ENCODE measurements at places on chromosomes 5 and 9.

- no peak for DNase-seq
Measured at GRCh38 chr9:72048850-72049249, 11.6 kb downstream of the C9orf57 start.

DNA sequence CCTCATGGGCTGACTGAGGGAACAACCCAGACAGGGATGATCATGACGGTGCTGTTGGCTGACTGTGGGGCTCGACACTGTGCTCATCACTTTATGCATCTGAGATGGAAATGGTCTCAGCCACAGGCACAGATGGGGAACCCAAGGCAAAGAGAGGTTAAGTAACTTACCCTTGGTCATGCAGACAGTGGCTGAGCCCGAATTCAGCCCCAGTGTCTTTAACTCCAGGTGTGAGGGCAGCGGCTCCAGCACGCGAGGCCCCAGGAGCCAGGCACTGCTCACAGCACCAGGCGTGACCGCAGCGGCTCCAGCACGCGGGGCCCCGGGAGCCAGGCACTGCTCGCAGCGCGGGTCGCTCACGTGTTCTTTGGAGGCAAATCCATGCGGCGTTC, 45.3 kb upstream of the FCN1 start:
- no peak for DNase-seq

DNA sequence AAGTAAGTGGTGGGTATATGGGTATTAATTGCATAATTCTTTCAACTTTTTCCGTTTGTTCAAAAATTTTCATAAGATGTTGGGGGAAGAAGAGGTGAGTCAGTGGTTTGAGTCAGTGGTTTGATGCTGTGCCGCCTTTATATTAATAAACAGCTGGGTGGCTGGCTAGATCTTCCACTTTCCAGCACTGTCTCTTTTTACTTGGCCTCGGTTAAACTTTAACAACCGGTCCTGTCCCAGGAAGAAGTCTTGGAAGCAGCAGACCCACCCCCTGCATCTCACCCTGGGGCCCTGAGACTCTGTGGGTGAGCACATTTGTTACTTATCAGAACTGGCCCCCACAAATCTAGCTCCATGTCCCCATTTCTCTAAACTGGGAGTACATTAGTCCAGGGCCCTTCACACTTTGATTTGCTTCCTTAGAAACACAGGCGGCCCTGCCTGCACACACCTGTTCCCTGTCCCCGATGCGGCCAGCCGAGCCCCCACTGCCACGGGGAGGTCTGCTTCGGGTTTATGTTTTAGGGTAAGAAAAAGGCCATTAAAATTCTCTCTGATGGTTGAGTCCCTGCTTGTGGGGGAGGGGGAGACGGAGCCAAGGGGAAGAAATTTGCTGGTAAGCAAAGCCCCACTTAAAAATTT, 90.7 kb downstream of the PTCH1 start:
- DNase-seq, result peak; percentile 22

DNA sequence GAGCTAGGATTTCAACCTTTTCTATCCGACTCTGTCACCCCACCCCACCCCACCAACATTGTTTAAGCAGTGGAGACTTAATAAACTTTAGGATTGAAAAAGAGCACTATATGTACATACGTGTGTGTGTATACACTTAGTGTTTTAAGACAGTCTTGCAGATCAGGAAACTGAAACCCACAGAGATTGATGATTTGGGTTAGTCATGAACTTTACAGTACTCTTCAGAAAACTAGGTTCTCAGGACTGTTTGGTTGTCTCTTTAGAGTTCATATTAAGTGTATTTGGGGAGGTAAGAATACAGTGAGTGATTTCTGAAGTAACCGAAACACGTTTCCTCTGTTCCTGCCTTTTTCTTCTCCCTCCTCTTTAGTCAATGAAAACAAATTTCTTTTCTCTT, 1043.1 kb downstream of the TLE1 start:
- DNase-seq, result no peak

GRCh38 chr9:19049917-19050636, 850 bp downstream of the RRAGA start:
- no peak for DNase-seq

- no peak for DNase-seq
Measured at GRCh38 chr9:103900466-103900865, 193.6 kb upstream of the SMC2 start.

GRCh38 chr9:113781896-113782295, 94.2 kb upstream of the ZNF618 start:
- DNase-seq, result no peak

DNA sequence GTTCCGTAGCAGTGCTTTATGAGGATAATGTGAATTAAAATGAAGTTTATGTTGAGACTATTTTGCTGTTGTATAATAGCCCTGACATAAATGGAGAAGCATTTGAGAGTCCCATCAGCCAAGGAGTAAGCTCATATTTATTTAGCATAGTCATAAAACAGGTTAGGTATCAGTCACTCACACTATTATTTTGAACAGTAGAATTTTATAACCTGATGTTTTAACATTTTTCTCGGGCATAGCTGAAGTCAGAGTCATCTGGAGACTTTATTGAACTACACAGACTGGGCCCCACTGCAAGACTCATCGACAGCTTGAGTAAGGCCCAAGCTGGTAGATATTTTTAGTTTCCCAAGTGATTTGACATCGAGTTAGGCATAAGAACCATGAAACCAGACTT, 620.3 kb upstream of the WWC1 start:
- no peak for DNase-seq

GRCh38 chr5:80964491-80964890, 4.3 kb downstream of the RASGRF2 start:
- DNase-seq, result no peak

- no peak for DNase-seq
Measured at GRCh38 chr9:106753155-106753671, 109.8 kb upstream of the ZNF462 start.

- no peak for DNase-seq
Measured at GRCh38 chr5:32061236-32061635, 112.9 kb downstream of the GOLPH3 start.

DNA sequence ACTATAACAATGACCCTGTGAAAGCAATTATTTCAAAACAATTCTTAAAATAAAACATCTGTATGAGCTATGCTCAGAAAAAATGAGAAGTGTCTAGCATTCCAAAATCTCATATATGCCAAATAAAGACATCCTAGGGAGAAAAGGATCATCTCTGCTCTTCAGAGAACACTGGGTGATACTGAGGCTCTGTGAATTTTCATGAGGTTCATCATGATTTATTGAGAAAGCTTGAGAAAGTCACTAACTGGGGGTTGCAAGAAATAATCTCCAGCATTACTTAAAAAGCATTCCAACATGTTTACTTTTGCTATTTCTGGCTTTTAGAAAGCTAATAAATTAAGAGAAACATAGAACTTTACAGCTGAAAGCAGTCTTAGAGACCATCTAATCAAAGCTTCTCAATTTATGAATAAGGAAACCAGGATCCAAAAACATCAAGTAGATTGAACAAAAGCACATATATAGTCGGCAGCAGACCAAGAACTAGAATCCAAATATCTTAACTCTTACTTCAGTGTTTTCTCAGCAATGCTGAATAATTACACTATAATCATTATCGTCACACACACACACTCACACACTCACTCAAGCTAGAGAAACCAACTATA, 372.8 kb downstream of the NR2F1-AS1 start:
- DNase-seq, result no peak

- no peak for DNase-seq
Measured at GRCh38 chr5:77928776-77929300, 152.7 kb upstream of the TBCA start.

- DNase-seq, result no peak
Measured at GRCh38 chr5:132662004-132662401, 4.0 kb downstream of the IL13 start.

DNA sequence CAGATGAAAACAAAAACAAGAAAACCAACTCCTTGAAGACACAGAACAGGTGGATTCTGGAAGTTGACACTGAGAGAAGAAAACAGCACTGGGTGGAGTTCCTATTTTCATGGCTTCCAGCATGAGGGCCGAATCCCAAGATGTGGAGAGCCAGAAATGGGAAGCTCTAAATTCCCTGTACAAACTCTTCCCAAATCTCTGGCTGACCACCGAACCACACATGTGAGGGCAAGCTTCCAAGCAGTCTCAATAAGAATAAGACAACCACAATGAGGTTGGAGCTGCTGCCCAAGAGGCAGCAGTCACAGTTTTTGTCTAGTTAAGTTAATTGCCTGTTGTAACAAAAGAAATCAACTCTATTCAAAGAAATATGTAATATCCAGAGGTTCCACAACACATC, 339.3 kb upstream of the SLC30A5 start:
- DNase-seq, result no peak

DNA sequence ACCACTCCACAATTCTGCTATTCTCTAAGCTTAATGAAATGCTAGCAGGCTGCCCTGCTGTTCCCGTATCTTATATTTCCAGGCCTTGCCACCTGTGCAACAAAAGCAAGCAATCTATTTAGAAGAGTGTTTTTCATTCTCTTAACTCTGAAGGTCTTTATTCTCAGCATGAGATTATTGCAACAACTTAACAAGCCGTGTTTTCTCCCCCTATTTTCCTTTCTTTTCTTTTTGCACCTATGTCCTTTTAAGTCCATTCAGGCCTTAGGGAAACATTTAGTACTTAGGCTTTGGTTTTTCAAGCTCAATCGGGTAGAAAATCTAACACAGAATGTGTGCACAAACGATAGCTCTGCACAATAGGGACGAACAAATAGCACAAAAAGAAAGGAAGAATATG, 89.6 kb upstream of the DMRTA1 start:
- DNase-seq, result no peak

DNA sequence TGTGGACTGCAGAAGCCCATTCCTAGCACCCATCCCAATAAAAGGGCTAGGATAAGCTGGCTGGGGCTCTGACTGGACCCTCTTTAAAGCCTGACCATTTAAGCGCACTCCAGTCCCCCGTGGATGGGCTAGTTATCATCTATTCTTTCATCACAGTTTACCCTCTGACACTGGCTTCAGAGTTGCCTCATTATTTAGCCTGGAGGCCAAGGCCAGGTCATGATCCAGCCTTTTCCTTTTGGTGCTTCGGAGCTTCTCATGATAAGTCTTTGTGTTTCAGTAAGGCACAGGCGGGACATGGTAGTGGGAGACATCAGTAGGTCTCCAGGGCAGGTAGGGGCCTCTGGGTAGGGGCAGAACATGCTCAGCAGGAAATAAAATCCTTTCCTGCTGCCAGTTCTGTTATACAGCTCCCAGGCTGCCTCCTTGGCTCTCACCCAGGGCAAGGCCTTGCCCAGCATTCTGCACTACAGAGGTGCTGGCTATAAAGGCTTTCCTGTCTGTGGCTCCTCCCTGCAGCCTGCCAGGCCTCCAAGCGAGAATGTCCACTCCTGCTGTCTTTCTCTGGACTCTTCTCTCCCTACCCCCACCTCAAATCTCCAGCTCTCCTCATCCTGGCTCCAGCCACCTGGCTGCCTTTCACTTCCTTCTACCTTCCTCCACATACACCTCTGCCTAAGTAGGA, 128.8 kb downstream of the FSTL4 start:
- no peak for DNase-seq

- no peak for DNase-seq
Measured at GRCh38 chr5:16453609-16454008, 12.0 kb downstream of the ZNF622 start.

GRCh38 chr5:115736690-115737005, 79.8 kb downstream of the CDO1 start:
- no peak for DNase-seq

DNA sequence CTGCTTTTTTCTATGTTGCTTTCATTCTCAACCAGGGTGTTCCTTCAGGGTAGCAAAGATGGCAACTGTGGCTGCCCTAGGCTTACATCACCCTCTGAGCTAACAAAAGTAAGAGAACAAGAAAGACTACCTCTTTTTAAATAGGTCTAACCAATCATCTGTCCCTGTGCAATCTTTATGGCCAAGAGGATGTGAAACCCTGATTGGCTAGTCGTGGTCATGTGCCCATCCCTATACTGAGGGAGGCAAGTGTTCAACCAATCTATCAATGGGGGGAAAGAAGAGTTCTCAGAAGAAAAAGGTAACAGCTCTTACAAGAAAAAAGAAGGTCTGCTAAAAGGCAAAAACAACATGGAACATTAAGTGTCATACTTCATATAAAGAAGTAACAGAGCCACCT, 11.7 kb upstream of the SNCAIP start:
- DNase-seq, result no peak

GRCh38 chr9:32251539-32251938, 132.9 kb upstream of the ACO1 start:
- peak; percentile 28 for DNase-seq

DNA sequence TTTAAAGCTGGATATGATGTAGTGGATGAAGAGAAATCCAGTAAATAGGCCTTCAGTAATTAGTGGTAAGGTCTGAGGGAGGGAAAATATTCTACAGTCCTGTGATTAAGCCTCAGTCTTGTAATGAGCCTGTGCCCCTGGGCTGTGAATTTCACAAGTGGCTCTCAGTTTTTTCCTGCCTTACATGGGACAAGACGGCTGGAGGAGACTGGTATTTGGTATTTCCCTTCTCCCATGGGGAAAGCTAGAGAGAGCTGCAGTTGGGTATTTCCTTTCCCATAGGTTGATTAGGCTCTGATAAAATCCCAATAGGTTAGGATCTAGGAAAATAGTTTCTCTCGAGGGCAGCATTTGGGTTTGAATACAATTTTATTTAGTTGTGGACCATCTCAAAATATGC, 62.2 kb upstream of the GNA14 start:
- DNase-seq, result no peak

- DNase-seq, result no peak
Measured at GRCh38 chr9:10876333-10876732, 263.5 kb upstream of the PTPRD start.

DNA sequence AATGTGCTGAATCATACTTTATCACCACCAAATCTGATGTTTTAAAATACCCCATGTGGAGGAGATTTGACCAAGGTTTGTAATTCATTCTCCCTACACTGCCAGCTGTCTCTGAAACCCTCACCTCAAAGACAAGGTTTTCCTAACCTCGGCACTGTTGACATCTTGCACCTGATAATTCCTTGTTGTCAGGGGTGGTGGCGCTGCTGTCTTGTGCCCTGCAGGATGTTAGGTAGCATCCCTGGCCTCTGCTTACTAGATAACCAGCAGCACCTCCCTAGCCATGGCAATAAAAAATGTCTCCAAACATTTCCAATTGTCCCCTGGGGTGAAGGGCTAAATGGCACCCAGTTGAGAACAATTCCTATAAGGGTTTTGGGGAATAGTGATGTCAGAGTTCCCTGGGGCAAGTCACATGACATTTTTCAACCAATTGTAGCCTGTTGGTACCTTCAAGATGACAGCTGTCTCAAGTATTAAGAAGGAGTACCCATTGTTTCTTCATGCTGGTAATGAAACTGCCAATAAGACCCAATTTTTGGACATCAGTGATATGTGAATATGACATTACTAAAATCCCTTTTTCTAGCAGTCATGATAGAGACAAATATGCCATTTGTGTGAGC, 160.6 kb upstream of the PLCXD3 start:
- no peak for DNase-seq

DNA sequence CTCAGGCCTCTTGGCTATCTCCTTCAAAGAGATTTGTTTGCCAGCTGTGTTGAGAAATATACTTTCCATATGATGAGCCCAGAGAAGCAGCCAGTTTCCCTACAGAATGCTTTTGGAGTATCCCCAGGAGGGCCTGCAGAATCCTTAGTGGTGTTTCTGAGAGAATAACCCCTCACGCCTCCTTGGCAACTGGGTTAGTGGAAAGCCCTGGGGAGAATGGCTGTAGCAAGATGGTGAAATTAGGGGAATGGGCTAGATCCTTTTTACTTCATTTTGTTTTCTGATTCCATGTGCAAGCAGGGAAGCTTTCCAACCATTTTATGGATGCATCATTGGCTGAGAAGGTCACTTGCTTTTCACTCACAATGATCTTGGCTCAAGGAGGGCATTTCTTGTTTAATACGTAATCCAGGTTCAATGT, 364.6 kb downstream of the DMRT2 start:
- no peak for DNase-seq

All from stimulated activated CD4-positive, alpha-beta T cell treated with anti-CD3 and anti-CD28 coated beads, Interleukin-2, amount 100 ng/mL, for 24 hours (primary cell).